ENCODE measurements at places on chromosomes 5 and 9. TPM values are rescaled to one million over a fixed set of nuclear protein-coding genes. Genes with fewer than 3 reads are reported as not detected.

DNA sequence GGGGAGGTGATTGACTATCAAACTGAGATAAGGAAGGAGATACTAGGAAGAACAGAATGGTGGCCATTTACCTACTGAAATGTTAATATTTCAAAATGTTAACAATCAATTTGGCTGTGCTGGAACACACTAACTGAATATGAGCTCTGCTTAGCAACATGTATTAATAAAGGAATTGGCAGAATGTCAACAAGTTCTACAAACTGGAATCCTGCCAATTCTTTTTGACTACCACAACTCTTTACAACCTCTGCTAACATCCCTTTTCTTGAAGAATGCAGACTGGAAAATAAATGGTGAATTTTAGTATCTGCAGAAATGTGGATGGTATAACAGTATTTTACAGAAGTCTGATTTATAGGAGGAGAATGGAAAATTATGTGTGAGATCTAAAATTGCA is 446.4 kb downstream of the ISL1 start:
- no peak for DNase-seq

DNA sequence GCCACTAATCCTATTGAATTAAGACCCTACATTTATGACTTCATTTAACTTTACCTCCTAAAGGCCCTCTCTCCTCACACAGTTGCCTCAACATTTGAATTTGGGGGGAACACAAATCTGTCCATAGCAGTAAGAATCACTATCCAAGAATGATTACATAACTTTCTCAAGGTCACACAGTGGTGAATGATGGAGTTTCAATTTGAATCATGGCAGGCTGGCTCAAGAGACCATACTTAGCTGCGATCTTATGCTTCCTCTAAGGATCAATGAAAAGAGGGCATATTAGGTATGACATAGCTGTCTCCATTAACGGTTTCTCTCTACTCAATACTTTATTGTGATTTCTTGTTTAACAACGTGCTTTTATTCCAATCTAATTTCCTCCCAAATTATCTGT is 44.1 kb upstream of the PDE4D start:
- no peak for DNase-seq

Gene CCL21
- total RNA-seq = 66.4 TPM

DNA sequence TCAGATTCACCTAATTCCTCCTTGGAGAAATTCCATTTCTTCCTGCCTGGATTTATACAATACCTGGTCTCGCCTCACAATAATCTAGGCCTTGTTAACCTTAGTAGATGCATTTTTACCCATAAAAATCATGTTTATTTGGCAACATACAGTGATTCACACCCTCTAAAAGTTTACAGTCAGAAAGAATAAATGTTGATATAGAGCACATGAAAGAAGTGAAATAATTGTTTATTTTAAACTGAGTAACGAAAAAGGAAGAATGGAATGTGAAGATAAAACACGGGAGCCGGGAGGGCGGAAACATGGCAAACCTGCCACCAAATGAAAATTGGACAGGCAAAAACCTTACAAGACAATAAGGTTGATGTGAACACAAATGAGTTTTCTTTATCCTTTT is 28.9 kb upstream of the KCNN2 start:
- DNase-seq = no peak

Gene ENC1
- 0.59 TPM for total RNA-seq

DNA sequence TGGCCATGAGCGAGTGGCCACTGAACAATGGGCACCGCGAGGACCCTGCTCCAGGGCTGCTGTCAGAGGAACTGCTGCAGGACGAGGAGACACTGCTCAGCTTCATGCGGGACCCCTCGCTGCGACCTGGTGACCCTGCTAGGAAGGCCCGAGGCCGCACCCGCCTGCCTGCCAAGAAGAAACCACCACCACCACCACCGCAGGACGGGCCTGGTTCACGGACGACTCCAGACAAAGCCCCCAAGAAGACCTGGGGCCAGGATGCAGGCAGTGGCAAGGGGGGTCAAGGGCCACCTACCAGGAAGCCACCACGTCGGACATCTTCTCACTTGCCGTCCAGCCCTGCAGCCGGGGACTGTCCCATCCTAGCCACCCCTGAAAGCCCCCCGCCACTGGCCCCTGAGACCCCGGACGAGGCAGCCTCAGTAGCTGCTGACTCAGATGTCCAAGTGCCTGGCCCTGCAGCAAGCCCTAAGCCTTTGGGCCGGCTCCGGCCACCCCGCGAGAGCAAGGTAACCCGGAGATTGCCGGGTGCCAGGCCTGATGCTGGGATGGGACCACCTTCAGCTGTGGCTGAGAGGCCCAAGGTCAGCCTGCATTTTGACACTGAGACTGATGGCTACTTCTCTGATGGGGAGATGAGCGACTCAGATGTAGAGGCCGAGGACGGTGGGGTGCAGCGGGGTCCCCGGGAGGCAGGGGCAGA is 53.3 kb downstream of the JADE2 start:
- DNase-seq = no peak

- DNase-seq = no peak
Observed at GRCh38 chr9:79256691-79257213, 315.0 kb upstream of the TLE4 start.

- DNase-seq = no peak
Observed at GRCh38 chr5:170532935-170533334, 29.1 kb downstream of the KCNIP1 start.

DNA sequence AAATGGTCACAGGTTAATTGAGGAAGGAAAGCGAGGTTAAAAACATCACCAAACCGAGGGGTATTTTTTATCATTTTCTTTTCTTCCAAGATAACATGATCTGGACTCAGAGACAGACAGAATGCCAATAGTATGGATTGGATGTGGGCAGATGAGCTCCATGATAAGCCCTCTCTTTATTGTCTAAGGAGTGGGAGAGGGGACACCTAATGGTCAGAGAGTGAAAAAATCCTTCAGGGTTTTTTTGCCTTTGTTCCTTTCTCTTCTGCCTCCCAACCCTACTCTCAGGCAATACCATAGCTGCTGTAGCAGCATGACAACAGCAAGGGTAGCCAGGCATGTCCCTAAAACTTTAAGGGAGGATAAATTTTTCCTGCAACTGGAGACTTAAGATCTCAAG is 94.7 kb downstream of the DIRAS2 start:
- no peak for DNase-seq

- DNase-seq = no peak
Observed at GRCh38 chr9:81266086-81266485, 423.3 kb downstream of the TLE1 start.

- DNase-seq = no peak
Observed at GRCh38 chr5:134450374-134450773, 38.7 kb upstream of the CDKN2AIPNL start.

Measured in uterus (tissue), 4 donors.